ENCODE measurements at places on chromosomes 12 and 14. TPM values are rescaled to one million over a fixed set of nuclear protein-coding genes. Genes with fewer than 3 reads are reported as not detected.

RNASE7 gene
- total RNA-seq, result not detected

KLHDC1 gene
- 1.6 TPM for total RNA-seq

C1QL4 gene
- total RNA-seq, result not detected

MYH6 gene
- total RNA-seq, result not detected

DNAI7 gene
- not detected for total RNA-seq

PLCZ1 gene
- not detected for total RNA-seq

TMCC3 gene
- 30.4 TPM for total RNA-seq
